IPS DF 19.7 (cell line): ENCODE measurements at places on chromosomes 11 and 22.

DNA sequence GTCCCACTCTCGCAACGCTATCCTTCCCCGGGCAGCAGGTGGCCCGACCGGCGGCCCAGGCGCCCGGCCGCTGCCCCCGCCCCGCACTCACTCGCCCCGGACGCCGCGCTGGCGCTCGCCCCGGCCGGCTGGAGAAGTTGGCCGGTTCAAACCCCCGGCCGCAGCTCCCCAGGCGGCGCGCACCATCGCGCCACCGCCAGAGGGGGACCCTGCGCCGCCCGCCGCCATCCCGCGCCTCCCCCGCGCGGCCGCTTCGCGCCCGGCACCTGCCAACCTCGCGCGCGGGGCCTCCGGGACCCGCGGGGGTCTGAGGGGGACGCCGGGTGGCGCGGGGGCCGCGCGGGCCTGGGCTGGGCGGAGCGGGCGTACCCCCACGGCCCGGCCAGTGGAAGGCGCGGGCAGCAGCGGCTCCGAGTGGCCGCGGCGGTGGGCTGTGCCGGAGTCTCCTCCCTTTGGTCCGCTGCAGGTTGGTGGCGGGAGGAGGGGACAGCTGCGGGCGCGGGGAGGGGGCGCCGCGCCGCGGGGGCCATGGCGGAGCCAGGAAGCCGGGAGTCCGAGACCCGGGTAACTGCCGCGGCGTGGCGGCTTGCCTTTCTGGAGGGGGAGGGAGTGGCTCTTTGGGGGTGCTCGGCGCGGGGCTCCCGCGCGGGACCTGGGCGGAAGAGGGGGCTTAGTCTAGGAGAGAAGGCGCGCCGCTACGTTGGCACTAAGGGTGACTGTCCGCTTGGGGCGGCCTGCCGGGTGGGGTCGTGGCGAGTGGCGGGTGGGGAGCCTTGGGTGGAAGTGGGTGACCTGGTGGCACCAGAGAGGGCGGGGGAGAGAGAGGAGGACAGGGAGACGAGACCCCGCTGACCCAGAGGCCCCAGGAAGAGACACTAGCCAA, at the start of the genes MPST and TST:
MPST (plus strand) TSS at position 434 of the 883 bp plus-strand sequence; CDS start at position 529, 95 bp downstream.
TST (minus strand) TSS at position 139 of the 883 bp plus-strand sequence. CDS start 715 bp downstream, outside the sequence.
- DNase-seq = no peak

DNA sequence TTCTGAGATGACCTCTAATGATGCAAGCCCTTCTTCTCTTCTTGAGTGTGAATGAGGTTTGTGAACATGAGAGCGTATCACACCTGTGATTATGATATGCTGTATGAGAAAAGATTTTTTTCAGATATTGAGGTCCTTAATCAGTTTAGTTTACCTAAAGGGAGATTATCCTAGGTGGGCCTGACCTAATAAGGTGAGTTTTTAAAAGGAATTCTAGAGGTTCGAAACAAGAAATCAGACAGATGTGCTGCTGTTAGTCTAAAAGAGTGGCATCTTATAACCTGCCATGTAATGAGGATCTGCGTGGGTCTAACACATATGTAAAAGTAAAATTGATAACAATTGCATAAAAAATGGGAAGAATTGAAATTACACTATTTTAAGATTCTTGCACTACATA, 33.8 kb downstream of the MSANTD4 start:
- DNase-seq = no peak

- no peak for DNase-seq
These were observed 76.1 kb downstream of the RPL27A start for GRCh38 chr11:8758619-8759169.

DNA sequence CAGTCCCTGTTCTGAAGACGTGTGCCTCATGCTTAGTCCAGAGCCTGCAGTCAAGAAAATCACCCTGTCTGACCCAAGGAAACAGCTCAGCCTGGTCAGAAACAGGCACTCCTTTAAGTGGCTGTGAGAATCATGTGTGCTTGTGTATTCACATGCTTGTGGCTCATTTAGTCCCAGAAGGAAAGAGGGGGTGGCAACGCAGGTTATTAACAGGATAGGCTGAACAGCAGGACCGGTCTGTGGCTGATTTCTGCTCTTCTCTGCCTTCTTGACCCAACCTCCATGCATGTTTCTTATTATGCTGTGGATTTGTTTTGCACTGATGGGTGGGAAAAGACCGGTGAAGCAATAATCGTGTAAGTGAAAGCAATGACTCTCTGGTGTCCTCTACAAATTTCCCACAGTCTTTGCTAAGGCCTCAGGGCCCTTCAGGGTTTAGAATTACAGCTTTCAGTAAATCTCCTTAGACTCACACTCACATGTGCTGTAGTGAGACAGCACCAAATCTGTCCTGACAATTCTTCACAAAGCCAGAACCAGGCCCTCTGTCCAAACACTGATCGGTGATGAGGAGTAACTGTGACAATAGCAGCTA, 288.1 kb downstream of the ETS1 start:
- no peak for DNase-seq

DNA sequence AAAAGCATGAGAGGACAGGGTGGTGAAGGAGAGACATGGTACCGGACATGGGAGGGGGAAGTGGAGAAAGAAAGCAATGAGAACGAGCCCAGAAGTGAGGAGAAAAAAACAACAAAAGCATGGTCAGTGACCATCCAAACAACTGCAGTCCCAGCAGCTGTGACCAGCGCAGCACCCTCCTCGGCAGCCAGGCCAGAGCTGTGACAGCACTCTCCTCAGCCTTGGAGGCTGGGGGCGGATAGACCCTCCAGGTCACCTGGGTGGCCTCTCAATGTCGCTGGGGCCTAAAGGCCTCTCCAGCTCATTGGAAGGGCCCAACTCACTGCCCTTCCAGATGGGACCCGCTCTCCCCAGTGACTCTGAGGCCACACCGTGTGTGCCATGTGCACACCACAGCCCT, 103.3 kb downstream of the MED15 start:
- DNase-seq = no peak

DNA sequence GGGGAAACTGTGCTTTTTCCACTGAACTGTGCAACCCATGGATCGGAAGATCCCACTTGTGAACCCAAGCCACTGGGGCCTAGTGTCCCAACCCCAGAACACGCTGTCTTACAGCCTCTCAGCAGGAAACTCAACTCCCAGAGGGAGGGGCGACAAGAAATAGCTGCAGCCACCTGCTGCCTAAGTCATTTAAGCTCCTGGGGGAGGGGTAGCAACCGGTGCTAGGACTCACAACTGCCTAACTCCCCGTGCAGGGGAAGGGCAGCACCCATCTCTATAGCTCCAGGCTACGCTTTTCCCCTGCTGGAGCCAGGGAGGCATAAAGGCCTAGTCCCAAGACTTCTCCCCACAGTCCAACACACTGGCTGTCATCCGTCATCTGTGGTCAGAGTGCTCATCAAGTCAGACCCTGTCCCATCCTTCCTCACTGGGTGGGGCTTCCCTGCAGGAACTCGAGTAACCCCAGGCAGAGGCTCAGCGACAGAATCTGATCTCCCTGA, 363.0 kb downstream of the LUZP2 start:
- DNase-seq = no peak

DNA sequence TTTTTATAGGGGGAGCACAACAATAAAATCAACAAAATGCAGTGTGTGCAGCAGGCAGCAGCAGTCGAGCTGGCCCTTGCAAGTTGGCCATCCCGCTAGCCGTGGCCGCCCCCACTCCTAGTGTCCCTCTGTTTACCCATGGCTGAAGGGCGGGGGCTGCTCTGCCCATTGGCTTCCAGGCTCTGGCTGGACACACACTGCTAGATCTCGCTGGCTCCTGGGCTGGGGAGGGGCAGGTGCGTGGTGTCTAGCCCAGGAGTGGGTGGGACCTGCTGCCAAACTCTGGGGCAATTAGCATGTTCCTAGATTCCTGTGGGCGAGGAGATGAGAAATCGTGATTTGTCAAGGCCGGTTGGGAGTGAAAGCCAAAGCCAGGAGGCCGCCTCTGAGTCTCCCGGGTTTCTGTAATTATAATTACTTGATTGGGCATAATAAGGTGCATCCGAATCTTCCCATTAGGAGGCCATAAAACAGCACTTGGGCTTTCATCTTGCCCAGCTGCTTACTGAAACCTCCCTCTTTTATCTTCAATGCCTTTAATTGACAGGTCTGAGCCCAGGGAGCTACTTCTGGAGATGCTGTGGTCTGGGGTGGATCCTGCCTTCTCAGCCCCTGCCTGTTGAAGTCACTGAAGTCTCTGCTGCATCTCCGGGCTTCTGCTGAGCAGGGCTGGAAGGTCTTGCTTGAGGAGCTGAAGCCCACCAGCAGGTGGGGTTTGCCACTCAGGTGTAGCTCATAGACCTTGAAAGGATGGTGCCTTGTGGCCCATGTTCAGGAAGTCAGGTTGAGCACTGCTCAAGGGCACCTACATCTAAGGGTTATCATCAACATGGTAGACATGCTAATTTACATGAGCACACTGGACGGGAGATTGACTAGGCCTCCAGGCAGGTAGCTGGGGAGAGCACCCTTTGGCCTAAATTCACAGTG, 44.5 kb upstream of the DKK3 start:
- DNase-seq = no peak

DNA sequence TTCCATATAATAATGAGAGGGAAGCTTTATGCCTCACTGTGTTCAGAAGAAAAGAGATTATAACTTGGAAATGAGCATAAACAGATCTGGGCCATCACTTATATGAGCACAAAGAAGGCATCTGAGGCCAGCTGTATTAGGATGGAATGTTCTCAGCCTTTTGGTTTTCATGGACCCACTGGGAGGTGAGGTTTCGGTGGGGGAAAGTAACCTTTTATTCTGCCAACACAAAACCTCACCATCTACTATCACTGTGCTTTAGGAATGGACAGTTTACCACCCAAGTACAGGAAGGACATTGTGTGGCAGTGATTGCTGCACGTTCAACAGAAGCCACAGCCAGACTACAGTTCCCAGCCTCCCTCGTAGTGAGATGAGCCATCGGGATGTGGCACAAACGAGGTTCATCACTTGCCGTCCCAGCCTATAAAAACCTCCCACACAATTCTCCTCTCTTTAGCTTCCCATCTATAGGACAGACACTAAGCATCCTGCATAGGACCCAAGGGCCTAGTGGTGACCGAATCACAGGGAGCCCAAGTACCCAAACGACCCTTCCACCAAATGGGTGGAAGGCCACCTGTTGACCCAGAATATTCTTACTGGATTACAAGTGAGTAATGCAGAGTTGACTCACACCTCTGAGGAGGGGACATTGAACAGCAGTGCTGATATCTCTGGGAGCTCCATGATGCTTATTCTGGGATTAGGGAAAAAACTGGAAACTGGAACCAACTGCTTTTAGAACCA, 121.5 kb upstream of the RAG2 start:
- no peak for DNase-seq

DNA sequence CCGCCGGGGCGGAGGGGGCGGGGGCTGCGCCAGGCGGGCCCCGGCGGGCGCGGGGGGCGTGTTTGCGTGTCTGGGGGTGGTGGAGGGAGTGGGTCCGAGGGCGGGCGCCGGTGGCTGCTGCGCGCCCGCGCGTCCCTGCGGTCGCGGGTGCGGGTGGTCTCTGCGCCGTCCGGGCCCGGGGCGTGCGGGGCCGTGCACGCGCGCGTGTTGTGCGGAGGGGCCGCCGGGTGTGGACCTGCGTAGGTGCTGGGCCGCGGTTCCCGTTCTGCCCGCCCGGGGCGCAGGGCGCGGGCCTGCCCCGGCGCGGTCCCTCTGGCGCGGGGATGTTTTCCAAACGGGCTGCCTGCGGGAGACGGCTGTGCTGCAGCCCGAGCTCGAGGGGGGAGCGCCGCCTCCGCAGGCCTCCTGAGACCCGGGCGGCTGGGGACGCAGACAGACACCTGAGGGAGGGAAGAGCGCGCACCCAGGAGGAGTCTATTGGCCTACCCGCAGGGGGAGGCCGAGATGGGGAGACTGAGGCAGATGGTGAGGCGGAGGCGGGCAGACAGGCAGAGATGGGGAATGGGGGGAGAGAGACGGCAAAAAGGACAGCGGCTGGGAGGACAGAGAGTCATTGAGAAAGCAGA, 442 bp downstream of the PELI3 start:
- DNase-seq = no peak

GRCh38 chr11:78993802-78994430, 419.3 kb upstream of the NARS2 start:
- DNase-seq = no peak

- no peak for DNase-seq
These were observed 84.6 kb upstream of the ANO3 start for GRCh38 chr11:26247340-26247739.

- no peak for DNase-seq
These were observed 76.5 kb upstream of the ARFGAP3 start for GRCh38 chr22:42933485-42934091.

DNA sequence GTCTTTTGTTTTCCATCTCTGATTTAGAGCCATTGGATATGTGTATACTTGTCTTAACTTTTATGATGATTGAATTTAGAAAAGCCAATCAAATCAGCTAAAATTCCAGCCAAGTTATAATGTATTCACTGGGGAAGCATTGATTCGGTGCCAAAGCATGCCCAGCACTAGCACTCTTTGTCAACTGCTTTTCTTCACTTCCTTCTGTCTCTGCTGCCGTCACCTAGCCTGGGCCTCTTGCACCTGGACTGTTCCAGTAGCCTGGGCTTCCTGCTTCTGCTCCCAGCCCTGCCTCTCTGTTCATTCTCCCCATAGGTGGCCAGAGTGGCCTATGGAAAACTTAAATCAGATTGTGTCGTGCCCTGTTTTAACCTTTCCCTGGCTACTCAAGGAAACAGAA, 80.7 kb downstream of the NAV2 start:
- no peak for DNase-seq

- DNase-seq = no peak
These were observed 24.7 kb upstream of the CCDC188 start for GRCh38 chr22:20175597-20175900.

GRCh38 chr11:35785287-35786167, 123.0 kb downstream of the TRIM44 start:
- DNase-seq = no peak

DNA sequence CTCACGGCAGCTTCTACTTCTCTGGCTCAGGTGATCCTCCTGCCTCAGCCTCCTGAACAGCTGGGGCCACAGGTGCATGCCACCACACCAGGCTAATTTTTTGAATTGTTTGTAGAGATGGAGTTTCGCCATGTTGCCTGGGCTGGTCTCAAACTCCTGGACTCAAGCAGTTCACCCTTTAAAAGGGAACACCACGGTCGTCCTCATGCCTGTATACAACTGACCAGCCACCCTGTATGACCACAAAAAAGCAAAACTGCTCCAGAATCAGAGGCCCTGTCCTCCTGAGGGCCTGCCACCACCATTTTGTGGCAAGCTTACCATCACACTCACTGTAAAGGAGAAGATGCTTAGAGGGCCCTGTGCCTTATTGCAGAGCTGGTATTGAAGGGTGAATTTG, 2.2 kb downstream of the GLB1L3 start:
- no peak for DNase-seq

- DNase-seq = peak; percentile 28
These were observed 3.8 kb downstream of the DCPS start for GRCh38 chr11:126307706-126308105.

DNA sequence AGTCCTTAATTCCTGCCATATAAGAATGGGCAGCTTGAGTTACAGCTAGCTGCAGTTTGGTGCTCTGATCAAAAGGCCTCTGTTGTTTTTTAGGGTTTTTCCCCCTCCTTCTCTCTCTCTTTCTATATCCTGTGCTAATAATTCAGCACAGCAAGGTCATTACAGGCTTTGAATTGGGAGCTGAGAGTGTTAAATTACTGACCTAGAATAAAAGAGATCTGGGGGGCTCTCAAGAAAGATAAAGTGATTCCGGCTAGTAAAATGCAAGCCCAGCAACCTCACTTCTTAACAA, 84.9 kb downstream of the CSTPP1 start:
- no peak for DNase-seq

- no peak for DNase-seq
These were observed 14.3 kb upstream of the EED start for GRCh38 chr11:86230179-86230804.

- DNase-seq = peak; percentile 17
These were observed 79.1 kb upstream of the LMO2 start for GRCh38 chr11:33970984-33971466.

GRCh38 chr11:8281266-8281665, 17.6 kb upstream of the LMO1 start:
- no peak for DNase-seq

GRCh38 chr11:29435421-29435820, 581.4 kb downstream of the KCNA4 start:
- no peak for DNase-seq
